ENCODE measurements at places on chromosomes 7 and 10.
A peak's percentile ranks its signal among the peaks of the same experiment; 100 is the strongest.

DNA sequence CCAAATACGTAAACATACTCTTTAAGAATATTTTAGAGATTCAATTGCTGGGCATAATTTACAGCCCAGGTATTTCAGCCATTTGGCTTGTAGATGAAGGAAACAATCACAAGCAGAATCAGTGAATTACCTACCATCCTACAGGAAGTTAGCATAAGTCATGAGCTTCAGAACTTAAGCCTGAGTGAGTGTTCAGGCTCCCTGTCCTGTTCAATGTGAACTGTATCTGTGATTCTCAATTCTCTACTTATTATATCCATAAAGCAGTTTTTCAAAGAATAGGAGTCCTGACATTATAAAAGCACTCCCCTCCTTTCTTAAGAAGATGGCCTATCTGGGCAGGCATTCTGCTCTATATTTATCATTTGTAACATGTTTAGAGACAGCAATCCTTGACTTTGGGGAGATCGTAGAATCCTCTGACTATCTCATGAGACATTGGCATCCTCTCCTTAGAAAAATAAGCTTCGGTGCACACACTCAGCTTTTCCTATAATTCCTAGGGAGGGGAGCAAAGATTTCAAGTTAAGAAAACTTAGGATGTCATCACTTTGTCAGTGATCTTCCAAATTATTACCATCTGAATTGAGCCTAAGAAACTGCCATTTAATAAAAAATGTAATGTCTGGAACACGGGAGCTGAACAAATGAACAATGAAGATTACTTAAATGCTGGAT, 645.2 kb upstream of the IGFBP3 start:
- no peak for DNase-seq

GRCh38 chr7:134783294-134784069, 4.0 kb downstream of the CALD1 start:
- no peak for DNase-seq

DNA sequence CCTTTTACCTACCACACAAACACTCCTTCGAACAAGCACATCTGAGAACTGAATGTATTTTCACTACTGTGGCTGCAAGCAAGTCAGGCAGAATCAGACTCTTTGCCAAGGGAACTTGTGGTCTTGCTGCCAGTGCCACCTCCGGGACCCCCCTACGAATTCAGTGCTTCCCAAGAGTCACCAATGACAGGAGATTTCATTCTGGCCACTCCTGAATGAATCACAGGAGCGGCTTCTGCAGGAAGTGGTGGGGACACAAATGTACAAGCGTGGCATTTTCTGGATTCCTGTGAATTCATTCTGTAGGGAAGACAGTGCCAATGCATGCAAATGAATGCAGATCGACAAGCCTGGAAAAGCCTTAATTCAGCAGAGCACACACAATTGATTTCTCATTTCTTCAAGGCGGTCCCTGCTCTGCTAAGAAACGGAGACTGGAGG, 161.2 kb downstream of the CAMK1D start:
- no peak for DNase-seq

DNA sequence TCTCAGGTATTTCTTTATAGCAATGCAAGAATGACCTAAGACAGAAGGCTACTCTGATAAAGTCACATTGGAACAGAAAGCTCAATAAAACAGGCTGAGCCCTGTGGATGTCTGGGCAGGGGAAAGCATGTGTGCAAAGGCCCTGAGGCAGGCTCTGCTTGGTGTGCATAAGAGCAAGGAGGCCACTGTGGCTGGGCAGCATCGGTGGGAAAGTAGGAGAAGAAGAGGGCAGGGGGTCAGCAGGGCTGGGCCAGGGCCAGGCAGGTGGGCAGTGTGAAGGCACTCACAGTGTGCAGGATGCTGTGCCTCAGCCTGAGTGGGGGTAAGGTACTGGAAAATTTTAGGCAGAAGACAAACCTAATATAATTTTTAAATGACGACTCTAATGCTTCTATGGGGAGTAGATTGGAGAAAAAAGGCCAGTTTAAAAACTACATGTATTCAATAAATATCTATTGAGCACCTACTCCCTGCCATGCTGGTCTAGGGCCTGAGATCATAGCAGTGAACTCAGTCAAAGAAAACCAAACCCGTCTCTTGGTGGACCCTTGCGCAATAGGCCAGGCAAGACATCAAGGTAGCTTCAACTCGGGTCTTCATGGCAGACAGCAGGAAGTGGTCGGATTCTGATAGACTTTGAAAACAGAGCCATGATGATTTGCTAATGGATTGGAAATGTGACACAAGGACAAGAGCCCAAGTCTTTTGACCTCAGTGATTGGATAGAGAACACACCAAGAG, 572.3 kb downstream of the TCERG1L start:
- DNase-seq: no peak

GRCh38 chr10:82552267-82552666, 677.3 kb downstream of the NRG3 start:
- no peak for DNase-seq

- peak; percentile 66 for DNase-seq
These were observed 28.2 kb downstream of the MTERF1 start for GRCh38 chr7:91852263-91852741.

- no peak for DNase-seq
These were observed 150.4 kb downstream of the DNAJB6 start for GRCh38 chr7:157487046-157487770.

- no peak for DNase-seq
These were observed 82.6 kb downstream of the GNAI1 start for GRCh38 chr7:80216996-80217842.

GRCh38 chr10:102405632-102406031, 10.1 kb downstream of the NFKB2 start:
- no peak for DNase-seq

DNA sequence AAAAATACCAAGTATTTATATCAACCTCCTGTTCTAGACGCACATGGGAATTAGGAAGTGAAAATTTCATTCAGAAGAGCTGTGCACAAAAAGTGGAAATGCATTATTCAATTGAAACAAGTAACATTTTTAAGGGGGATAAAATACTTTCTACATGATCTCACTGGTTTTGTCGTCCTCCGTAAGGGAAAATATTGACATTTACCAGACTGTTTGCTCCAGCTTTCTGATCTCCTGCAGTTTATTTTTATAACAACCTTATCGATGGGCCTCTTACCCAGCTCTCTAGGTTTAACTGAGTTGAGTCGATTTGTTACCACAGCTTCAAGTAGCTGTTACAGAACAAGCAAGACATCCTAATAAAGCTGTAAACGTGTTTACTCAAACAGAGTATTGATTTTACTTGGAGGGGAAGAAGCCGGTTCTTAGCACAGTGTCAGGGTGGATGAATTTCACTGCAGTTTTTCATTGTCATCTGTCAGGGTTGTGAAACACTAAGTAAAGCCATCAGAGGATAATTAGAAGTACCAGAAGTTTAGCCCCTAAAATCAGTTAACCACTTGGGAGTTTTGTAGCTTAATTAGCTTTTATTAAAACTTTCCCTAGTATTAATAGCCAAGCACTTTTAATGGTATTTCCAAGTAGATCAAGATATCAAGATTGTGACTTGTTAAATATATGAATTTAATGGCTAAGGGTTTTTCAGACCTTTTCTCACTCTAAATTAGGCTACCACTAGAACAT, 142.6 kb upstream of the KAT6B start:
- DNase-seq: no peak

- DNase-seq: no peak
These were observed 1246.5 kb downstream of the TYW1 start for GRCh38 chr7:68243128-68243527.

DNA sequence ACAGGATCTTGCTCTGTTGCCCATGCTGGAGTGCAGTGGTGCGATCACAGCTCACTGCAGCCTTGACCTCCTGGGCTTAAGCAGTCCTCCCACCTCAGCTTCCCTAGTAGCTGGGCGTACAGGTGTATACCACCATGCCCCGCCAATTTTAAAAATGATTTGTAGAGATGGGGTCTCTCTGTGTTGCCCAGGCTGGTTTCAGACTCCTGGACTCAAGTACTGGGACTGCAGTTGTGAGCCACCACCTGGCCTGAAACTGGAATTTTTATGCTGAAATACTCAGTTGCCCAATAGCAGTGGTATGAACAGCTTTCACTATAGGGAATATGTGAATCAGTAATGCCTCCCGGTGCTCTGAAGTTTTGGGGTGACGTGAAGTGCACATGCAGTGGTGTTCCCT, 7.6 kb downstream of the ZRANB1 start:
- DNase-seq: no peak

- no peak for DNase-seq
These were observed 65.3 kb upstream of the ARID5B start for GRCh38 chr10:61835946-61836887.

- no peak for DNase-seq
These were observed 21.3 kb upstream of the TMEM236 start for GRCh38 chr10:17730667-17731066.

DNA sequence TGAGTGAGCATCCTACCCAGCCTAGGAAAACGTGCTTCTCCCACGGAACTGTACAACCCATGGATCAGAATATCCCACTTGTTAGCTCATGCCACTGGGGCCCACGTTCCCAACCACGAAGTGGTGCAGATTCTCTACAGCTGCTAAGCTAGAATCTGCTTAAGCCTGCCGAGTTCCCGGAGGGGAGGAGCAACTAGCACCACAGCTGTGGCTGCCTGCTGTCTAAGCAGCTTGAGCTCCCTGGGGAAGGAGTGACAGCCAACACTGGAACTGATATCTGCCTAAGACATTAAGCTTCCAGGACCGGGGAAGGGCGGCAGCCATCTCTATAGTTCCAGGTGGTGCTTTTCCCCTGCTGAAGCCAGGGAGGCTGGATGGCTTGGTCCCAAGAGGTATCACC, 334.7 kb upstream of the CHRM2 start:
- no peak for DNase-seq

DNA sequence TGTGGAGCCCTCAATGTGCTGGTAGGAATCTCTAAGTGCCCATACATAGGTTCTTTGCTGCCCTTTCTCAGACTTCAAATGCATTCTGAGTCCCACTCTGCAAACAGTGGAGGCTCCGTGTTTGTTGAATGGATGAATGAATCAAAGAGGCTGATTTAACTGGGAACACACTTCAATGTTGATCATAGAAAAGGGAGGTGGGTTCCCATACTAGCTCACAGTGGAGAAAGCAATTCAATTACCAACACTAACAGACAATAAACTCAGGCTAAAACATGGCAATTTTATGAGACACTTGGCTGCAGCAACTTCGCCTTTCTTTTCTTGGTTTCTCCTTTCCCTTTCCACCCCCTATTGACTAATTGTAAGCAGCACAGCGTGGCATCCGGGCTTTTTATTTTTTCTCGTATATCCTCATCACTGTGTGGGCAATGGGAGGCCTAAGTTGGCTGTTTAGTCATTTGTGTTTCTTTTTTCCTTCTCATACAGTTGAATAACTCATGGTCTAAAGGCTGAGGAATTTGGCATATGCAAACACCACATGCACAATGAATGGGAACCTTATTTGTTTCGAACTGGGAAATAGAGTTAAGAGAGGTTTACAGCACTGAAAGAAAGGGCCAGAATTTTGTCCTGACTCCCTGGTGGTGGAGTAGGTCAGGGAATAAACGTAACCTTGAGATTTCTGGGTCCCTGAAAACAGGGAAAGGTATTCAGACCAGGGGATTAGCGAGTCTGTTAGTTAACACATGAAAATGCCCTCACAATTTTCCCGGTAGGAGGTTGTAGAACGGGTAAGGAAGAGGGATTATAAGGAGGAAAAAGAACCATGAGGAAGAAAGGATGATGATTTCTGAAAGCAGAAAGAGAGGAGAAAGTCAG, 858.5 kb downstream of the KCNMA1 start:
- DNase-seq: peak; percentile 77

GRCh38 chr10:130141460-130141859, 5.3 kb downstream of the GLRX3 start:
- DNase-seq: no peak

GRCh38 chr10:76303682-76304316, 872.4 kb downstream of the LRMDA start:
- DNase-seq: peak; percentile 89

DNA sequence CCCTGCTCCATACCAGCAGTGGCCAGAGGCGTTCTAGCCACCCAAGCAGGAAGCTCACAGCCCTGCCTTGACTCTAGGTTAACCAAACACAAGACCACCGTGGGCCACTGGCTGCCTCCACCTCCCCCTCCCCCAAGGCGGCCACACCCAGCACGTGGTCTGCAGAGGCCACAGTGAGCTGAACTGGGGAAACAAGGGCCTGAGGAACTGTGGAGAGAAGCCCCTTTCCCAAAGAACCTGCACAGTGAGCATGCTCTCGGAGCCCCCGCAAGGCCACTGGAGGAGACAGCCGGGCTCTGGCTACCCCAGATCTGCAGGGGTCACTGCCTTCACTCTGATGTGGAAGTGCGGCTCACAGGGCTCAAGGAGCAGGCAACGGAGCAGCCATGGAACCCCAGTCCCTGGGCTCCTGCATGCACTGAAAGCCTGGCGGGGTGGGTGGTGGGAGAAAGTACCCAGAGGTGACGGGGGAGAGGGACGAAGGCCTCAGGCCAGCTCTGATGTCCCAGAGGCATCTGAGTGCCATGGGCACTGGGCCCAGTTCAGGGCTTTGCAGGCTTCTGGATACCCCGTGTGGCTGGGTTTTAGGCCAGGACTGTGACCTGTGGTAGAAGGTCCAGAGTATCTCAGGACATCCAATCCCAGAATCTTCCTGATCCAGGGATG, 189.2 kb downstream of the EBF3 start:
- no peak for DNase-seq

GRCh38 chr10:6498771-6499170, 81.3 kb downstream of the PRKCQ start:
- no peak for DNase-seq

- DNase-seq: no peak
These were observed 704 bp upstream of the ANTXRL start for GRCh38 chr10:46285966-46286620.

DNA sequence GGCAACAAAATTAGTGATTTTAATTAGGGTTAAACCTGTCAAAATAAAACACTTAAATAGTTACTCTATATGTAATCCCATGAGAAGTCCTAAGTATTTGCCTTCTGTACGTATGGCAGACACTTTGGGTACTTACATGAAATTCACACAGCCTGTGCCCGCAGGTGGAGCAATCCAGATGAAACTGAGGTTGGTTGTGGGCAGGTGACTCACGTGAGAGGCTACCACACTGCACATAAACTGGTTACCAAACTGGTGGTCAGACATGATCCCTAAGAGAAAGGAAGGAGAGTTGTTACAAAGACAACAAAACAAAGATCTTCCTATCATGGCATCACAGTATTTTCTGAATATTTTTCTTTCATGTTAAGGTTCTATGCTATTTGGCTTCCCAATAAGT, 156.1 kb downstream of the RELN start:
- no peak for DNase-seq

DNA sequence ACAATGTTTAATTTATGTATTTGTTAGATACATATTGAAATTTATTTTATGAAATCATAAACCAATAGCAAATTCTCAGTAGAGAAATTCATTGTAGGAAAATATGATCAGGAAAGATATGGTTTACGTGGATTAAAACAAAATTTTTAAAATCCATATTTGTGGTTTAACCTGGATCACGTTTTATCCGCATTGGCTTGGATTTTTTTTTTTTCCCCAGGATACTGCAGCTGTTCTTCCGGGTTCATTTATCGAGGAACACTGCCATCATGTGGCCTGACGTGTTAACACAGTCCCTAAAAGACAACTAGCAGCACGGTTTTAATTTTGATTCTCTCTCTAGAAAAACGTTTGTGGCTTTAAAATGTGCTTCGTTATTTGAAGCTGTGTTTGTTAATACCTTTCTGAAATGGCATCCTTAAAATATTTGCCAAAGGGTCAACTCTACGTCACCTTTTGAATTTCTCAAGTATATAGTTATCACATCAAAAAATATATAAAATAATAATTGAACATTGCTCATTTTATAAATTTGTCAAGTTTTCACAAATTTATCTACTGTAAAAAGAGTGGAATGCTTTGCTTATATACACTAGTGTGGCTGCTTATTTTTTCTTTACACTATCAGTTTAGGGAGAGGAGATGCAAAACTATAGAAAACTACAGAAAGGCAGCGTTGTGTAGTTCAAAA, 8.7 kb upstream of the ASB4 start:
- DNase-seq: peak; percentile 86

Measured in GM23338 (cell line).